Amniotic stem cell (primary cell): ENCODE measurements at places on chromosomes 11 and 22.

DNA sequence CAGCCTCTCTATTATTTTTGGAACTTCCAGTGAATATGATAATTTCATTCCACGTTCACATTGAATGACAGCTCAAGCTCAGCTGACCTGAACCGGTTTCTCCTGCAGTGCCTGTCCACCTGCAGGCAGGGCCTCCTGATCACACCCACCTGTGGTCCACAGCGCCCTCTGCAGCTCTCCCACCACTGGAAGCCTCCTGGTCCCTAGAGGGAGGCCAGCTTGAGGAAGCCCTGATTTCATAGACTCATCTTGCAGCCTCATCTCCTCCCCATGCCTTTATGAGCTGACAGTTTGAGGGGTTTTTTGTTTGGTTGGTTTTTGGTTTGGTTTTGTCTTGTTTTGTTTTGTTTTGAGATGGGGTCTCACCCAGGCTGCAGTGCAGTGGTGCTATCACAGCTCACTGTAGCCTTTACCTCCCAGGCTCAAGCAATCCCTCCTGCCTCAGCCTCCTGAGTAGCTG, 29.9 kb upstream of the MALAT1 start:
- DNase-seq, result no peak

DNA sequence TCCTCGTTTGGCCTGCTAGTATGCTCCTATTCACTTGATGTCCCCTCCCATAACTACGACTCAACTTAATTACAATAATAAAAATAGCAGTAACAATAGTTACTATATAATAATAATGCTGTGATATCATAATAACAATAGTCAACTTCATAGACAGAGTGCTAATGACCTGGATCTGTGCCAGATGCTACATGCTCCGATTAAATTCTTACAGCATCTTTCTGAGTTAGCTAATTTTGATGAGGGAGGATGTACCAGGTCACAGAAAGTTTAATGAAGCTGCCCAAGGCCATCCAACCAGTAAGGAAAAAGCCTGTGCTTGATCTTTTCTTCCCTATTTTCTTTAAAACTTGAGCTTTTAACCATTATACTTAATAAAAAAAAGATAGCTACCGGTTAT, 413.4 kb upstream of the LRRC4C start:
- no peak for DNase-seq

DNA sequence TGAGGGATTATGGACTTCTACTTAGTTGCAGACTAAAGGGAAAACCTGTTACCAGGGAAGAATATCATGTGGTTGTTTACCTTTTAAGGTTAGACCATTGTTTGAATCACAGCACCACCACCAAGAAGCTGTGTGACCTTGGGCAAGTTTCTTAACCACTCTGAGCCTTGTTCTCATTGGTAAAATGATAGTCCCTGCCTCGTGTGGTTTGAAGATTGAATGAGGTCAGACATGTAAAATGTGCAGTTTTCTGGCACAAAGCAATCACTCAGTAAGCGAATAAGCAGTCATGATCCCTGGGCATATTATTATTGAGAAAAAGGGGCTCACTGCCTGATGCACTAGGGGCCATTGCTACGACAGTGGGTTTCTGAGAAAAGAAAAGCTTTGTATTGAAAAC, 28.3 kb downstream of the MOV10L1 start:
- DNase-seq, result no peak

- DNase-seq, result no peak
Observed at GRCh38 chr11:34273099-34273498, 84.7 kb downstream of the ABTB2 start.

DNA sequence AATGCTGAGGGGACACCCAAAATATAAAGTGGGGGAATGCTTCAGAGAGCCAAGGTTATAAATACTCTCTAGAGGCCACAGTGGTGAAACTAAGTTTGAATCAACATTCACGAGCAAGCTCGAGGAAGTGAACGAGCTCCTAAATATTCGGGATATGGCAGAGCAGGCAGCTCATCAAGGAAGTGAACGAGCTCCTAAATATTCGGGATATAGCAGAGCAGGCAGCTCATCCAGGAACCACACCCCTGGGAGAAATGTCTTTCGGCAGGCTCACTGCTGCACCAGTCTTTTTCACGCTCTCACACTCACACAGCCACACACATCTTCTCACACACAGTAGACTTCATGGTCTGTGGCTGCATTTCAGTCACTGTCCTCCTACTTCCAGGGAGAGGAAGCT, 787.5 kb downstream of the OPCML start:
- DNase-seq, result no peak

- DNase-seq, result no peak
Observed at GRCh38 chr11:17519061-17519885, 24.9 kb downstream of the USH1C start.

DNA sequence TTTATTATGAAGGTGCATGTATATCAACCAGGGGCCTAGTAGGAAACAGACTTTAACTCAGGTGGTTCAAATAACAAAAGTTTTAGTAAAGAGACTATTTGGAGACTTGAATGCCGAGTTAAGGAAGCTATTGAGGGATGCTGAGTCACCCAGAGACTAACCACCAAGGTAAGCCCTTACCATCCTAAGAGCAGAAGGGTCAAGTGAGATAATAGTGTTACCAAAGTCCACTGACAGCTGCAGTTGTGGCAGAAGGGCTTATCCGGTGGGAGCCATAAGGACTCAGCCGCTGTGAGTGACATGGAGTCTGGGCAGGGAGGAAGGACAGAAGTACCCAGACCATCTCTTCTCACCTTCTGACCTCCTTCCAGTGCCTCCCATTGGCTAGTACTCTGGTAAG, 134.0 kb downstream of the INSC start:
- no peak for DNase-seq

- no peak for DNase-seq
Observed at GRCh38 chr11:95698676-95699557, 90.7 kb downstream of the FAM76B start.

- DNase-seq, result no peak
Observed at GRCh38 chr11:78714539-78714938, 139.9 kb upstream of the NARS2 start.

DNA sequence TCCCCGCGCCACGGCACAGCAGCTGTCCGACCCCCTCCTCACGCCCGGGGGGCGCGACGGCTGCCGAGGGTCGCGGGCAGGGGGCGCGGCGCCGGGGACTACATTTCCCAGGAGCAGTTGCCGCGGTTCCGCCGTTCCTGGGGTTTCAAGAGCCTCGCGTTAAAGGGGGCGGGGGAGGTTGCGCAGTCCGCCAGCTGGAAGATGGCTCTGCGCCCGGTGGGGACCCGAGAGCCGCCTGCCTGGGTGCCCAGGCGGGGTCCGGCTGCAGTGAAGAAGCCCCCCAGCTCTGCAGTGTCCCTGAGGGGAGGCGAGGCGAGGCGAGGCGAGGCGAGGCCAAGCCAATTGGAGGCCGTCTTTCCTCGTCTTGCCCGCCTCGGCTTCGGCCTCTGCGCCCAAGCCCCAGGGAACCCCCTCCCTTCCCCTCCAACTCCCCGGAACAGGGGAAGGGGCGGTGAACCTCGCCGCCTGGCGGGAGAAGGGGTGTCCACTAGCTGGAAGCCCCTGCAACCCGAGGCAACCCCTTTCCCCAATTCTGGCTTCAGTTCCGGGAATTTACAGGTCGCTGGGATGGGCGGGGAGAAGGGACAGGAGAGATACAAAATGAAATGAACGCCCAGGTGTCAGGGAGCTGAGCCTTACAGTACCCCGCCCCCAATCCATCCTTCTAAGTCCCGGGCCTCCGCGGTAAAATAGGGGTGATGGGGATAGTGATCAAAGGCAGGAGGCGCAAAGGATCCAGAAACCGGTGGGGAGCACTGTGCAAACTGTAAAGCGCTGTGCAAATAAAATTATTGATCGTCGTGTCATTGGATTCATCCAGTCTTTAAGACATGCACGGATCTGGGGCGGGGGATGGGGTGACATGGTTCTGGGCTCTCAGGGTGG, 5.2 kb upstream of the GCAT start:
- DNase-seq, result no peak

DNA sequence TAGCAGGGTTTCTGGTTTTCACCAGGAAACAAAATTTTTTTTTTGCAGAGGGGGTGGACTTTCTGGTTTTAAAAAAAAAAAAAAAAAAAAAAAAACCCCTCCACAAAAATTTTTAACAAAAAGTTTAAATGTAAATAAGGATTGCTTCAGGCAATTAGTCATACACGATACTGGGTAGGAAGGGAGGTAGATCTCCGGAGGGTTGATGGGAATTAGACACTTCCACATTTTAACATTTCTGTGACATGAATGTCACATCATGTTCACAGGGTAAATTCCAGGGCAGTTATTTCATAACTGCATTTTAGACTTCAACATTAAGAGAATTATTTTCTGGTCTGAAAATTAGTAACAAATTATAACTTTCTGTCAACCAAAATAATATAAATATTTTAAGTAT, 15.9 kb downstream of the NUP98 start:
- no peak for DNase-seq

GRCh38 chr11:114251815-114252337, 44.3 kb upstream of the NNMT start:
- DNase-seq, result no peak

DNA sequence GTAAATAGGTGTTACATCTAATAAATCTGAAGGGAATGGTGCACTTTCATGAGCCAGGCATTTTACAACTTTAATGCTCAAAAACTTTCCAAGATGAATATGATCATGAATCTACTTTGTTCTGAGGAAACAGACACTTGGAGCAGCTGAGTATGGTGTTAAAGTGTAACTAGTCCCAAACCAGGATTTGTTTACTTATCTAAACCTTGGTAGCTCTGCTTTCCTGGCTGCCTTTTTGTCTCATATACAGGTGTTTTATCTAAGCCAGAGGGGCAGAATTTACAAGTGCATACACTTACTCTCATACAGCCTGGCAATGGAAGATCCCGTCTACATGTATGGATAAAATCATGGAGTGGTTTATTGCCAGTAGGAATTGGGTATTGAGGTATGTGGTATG, 171.5 kb downstream of the FAT3 start:
- no peak for DNase-seq

DNA sequence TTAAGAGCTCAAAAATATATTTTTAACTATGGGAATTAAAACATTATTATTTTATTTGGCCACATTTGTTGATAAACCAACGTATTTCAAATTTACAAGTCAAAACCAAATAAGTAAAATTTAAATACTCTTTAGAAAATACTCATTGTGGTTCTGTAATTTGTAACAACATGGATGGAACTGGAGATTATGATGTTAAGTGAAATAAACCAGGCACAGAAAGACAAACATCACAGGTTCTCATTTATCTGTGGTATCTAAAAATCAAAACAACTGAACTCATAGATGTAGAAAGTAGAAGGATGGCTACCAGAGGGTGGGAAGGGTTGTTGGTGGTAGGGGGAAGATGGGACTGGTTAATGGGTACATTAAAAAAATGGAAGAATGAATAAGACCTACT, 50.8 kb downstream of the STK33 start:
- no peak for DNase-seq

GRCh38 chr11:100011697-100012096, 675.4 kb upstream of the ARHGAP42 start:
- DNase-seq, result no peak

- DNase-seq, result no peak
Observed at GRCh38 chr11:82732734-82733443, 775 bp downstream of the FAM181B start.

- no peak for DNase-seq
Observed at GRCh38 chr11:18393581-18394274, 635 bp upstream of the LDHA start.

- DNase-seq, result no peak
Observed at GRCh38 chr11:45610627-45611026, 54.8 kb downstream of the CHST1 start.

DNA sequence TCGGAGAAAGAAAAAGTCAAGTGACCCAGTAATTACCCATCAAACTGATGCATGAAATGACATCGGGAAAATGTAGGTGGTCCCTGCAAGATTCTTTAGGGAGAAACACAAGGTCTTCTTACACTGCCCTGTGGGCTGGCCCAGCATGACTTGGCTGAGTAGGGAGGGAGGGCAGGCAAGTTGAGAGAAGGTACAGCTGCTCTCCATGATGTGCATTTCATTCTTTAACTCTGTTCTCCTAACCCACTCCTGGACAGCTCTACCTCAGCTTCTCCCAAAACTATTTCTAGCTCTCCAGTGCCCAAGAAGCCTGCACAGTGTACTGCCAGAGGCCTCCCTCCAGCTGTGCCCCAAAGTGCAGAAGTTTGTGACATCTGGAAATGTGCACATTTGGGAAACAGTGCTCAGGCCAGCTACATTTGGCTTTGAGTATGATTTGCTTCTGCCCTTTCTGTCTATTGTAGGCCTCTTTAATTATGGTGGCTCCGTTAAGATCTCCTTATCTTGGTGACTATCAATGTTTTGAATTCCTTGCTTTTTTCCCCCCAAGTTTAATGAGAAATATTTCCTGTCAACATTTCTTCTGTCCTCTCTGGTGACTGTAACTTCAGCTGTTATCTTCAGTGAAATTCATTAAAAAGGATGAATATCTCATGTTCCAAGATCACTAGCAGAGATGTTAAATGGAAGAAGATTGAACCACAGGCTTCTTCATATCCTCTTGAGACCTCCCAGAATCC, 26.7 kb upstream of the PRSS23 start:
- no peak for DNase-seq

DNA sequence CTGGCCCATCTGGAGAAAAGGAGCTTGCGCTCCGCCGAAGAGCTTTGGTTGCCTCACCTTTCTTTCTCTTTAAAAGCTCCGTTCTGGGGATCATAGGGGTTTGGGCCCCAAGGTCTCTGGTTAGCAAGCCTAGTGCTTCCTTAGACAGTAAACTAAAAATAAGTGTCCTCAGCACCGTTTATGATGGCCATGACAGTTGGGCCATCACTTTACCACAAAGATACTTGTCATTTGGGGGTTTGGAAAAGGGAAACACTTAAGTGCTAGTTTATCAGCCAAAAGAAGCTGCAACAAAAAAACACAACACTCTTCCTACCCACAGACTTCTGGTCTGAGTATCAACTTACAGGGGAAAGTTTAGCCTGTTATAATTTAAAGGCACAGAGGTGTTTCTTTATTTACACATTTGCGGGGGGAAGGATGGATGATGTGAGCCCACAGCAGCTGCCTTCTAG, 88.4 kb upstream of the CD44 start:
- DNase-seq, result no peak

DNA sequence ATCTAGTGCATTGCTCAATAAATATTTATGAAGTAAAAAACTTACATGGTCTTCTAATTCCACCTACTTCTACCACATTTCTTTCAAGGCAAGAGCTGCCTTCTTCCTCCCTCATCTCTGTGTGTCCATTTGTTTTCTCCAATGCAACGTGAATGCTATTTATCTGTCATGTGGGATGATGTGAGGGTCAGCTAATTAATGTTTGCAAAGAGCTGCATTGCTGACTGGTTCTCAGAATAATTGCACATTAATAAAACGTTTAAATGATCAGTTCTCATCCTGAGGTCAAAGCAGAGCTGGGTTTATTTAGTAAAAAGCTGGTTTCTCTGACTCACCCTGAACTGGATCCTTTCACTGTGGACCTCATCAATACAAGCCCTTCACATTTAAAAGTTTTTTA, 8.7 kb downstream of the TENM4 start:
- DNase-seq, result no peak
